CD4-positive, alpha-beta T cell treated with Interleukin-15 for 4 hours (primary cell): ENCODE measurements at places on chromosomes 4 and X.

- DNase-seq = no peak
These were observed 9.1 kb downstream of the NSG1 start for GRCh38 chr4:4395849-4396627.

DNA sequence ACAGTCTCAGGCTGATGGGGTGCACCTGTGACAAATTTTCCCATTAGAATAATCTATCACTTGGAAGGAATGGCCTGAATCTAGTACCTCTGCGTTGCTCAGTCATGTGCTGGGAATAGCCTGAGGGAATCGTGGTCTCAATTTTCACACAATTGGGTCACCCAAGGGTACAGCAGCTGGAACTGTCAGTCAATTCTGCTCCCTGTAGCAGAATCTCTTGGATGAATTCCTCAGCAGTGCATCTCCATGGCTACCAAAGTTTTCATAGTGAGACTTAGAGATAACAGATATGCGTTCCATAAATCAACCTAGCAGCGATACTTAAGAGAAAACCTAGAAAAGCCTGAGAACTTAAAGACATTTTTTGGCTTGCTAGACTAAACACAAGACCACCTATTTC is 288.7 kb upstream of the CTSO start:
- DNase-seq = no peak

DNA sequence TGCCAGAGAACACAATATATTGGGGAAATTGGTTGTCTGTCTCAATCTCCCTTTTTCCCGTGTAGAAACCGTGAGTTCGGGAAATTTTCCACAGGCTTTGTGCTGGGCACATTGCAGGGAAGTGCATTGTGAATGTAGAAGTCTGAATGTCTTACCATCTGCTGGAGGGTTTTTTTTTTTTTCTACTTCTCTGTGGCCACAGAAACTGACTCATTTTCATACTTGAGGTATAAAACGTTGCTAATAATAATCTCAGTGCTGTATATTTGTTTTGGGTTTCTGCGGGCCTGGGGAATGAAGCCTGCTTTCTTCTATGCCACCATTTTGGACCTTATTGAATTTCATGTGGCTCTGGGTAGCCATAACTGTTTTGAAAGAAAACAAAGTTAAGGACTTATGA is 1001.2 kb downstream of the STIM2 start:
- no peak for DNase-seq

DNA sequence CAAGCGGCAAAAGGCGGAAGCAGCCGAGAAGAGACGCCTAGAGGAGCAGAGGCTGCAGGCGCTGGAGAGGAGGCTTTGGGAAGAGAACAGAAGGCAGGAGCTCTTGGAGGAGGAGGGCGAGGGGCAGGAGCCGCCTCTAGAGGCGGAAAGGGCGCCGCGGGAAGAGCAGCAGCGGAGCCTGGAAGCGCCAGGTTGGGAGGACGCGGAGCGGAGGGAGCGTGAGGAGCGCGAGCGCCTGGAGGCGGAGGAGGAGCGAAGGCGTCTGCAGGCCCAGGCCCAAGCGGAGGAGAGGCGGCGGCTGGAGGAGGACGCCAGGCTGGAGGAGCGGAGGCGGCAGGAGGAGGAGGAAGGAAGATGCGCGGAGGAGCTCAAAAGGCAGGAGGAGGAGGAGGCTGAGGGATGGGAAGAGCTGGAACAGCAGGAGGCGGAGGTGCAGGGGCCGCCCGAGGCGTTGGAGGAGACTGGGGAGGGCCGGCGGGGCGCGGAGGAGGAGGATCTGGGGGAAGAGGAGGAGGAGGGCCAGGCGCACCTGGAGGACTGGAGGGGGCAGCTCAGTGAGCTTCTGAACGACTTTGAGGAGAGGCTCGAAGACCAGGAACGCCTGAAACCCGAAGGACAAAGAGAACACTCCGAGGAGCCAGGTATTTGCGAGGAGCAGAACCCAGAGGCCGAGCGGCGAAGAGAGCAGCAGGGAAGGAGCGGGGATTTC is 72.9 kb downstream of the AASDH start:
- DNase-seq = no peak

DNA sequence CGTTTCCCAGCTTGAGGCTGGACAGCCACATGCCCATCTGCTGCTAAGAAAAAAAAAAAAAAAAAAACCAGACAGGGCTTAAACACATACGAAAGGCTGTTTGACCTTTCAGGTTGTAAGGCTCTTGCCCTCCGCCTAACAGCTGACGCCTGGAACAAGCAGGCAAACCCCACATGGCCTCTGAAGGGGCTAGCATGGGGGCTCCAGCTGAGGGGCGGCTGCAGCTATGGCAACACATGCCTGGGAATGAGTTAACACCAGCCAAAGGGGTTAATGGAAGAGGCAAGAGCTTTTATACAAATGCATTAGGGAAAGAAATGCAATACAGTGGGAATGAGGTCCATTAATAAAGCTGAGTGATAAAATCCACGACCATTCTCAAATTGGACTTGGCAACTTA is 183.6 kb downstream of the ENOX2 start:
- DNase-seq = no peak

GRCh38 chr4:25107827-25108516 is 52.3 kb downstream of the SEPSECS start:
- no peak for DNase-seq

- no peak for DNase-seq
These were observed 68.2 kb downstream of the USP9X start for GRCh38 chrX:41153448-41153847.

DNA sequence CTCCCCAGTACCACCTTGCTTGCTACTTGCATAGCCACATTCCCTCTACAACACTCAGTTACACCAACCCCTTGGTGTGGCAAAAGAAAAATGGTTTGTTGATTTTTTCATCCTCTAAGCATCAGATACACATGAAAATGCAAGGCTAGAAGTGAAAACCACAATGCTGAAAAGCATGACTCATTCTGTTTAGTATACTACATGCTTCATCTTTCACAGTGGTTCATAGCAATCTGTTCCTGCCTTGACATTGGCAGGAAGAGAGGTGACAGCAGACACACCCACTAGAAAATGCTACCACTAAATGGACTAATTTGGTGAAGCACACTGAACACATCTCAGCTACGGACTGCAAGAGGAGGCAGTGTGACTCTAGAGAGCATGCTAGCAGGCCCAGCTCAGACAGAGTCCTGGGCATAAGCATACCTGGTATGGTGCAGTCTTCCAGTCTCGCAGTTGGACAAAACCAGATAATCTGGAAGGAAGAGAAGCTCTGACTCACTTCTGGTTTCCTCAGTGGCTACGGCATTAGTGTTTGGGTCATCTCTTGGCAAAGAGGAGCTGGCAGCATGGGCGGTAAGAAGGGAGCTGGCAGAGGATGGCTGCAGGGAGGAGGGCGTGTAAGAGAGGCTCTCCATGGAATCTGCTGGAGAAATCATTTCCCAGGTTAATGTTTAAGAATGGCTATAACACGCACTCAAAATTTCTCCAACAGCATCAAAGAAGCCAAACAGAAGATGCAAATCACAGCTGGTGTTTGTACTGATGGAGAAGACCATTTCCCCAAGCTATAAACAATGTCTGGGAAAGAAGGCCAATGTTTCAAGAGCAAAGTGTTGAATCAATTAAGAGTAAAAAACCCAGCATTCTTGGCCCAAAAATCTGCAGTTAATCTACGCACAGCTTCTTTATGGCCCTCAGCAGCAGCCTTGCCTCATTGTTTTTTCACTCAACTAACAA is 37.8 kb downstream of the GAB3 start:
- DNase-seq = peak; percentile 74

DNA sequence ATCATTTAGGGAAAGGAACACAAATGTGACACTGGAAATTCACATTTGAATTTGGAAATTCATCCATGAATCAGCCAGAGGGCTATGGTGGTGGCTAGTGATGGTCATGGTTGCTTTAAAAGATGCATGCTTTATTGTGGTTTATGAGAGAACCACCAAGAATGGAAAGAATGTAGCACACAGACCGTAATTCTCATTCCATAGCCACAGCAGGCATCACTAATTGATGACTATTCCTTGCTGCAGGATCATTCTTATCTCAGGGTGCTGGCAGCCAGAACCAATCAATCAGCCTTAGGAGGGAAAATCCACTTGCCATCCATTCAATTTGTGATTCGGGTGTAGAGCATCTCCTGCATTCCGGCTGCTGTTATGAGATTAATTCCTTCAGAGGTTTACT is 115.6 kb downstream of the DHRSX start:
- no peak for DNase-seq

- DNase-seq = no peak
These were observed 356.1 kb downstream of the HNRNPD start for GRCh38 chr4:82017680-82018079.
